ENCODE measurements at places on chromosomes 6 and 20.

- no peak for DNase-seq
Measured at GRCh38 chr6:64014595-64014994, 379.0 kb downstream of the PHF3 start.

DNA sequence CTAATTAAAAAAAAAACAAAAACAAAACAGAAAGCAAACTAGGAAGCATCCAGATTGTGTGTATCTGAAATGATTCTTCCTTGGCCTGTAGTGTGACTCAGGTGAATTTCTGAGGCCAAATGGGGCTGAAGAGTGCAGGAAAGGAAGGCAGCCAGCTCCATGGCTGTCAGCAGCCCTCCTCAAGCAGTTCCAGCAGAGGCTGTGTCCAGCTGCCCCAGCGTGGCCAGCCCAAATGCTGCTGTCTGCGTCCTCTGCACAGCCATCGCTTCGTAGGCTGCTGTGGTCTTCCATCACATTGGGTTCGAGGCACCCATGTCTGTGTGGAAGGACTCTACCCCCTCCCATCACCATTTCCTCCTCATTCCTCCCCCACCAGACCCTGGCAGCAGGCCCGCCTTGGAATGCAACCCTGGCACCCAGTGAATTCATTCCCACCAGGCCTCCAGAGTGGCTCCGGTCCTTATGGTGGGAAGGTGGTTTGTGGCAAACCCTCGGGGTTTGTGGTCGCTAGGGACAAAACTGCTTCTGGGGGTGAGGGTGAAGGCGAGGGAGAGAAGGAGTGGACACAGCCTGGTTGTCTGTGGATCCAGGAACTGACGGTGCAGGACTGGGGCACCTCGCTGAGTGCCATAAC lies 81.5 kb downstream of the MYLK4 start:
- no peak for DNase-seq

DNA sequence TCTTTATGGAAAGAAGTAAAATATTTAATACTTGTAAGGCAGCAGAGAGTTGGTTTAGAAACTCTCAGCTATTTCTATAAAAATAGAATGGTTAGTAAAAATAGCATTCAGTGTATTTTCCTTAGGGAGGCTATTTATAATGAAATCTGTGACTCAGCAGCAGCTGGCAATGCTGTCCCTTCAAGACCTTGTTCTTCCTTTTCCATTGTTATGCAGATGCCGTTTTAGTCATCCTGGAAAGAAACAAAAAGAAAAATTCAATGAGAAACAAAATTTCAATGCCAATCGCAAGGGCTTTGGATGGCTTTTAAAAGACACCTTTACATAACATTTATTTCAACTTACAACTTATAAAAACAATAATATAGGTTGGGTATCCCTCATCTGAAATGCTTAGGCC lies 17.5 kb downstream of the MPC1 start:
- DNase-seq, result peak; percentile 81

DNA sequence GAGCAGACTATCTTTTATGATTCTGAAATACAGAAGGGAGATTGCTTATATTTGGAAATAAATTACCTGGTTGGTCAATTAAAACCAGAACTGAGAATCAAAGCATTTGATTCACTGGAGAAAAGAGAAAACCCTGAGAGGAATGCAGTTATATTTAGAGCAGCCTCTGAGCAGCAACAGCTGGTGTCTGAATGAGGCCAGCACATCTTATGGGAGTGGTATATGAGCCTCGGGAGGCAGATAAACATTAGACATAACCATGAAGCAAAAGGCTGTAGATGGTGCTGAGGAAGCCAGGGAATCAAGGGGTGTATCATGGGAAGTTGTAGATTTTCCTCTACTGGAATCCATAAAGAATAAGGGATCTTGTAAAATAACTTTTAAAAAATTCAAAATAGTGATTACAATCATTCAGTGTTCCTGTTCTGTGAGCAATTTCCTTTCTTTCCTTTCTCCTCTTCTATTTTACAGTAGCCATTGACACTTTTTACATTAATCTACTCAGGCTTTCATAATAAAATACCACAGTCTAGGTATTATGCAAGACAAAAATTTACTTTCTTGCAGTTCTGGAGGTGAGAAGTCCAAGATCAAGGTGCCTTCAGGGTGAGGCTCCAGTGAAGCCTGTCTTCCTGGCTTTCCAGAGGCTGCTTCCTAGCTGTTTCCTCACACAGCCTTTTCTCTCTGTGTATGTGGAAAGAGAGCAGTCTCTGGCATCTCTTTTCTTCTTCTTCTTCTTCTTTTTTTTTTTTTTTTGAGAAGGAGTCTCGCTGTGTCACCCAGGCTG lies 32.8 kb upstream of the ENPP5 start:
- no peak for DNase-seq

DNA sequence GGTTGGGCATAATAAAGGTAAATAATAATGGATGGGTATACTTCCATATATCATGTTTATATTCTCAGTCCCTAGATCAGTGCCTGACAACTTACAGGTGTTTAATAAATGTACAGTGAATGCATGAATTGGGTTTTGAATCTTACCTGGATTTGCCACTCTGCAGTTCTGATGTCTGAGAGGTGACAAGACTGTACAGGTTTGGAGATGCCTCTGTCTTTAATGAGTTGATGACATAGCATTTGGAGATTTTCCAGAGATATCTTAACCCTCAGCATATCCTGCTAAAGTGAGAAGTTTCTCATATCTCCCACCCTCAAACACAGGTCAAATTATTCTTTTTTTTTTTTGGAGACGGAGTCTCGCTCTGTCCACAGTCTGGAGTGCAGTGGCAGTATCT lies 2.2 kb downstream of the ANKS1A start:
- no peak for DNase-seq

DNA sequence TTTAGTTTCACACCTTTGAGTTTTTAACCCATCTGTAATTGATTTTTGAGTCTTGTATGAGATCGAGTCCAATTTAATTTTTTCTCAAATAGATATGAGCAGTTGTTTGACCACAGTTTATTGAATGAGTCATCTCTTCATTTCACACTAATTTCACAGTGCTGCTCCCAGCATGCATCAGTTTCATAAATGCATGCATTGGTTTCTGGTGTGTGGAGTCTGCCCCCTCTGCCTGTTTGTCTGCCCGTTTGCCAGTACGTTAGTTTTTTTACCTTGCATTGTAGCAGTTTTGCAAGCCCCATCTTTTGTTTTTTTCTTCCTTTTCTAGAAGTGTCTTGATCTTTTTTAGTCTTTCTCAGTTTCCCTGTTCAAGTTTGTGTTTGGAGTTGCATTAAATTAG lies 11.9 kb downstream of the SLX4IP start:
- DNase-seq, result no peak

- no peak for DNase-seq
Measured at GRCh38 chr6:119612176-119612891, 262.8 kb upstream of the MAN1A1 start.

DNA sequence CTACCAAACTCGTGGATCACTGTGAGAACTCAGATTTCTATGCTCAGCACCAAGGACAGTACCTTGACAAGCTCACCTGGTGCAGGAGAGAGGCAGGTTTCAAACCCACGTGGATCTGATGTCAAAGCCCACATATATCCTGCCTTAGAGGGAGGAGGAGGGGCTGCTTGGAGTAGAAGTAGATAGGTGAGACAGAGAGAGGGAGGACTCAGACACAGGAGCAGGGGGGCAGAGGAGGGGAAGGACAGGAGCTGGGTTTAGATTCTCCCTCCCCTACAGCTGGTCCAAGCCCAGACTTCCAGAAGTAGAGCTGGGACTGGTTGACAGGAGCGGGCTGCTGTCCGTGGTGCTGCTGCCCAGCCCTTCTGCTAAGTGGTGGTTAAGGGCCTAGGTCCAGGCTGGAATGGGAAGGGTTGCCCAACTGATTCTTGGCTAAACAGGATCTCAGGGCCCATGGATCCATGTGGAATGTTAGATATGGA lies 77.5 kb downstream of the CDH22 start:
- DNase-seq, result peak; percentile 14

GRCh38 chr6:1624851-1625781 lies 15.4 kb downstream of the FOXC1 start:
- DNase-seq, result peak; percentile 69

- DNase-seq, result no peak
Measured at GRCh38 chr6:159047891-159048685, 3.3 kb upstream of the TAGAP start.

DNA sequence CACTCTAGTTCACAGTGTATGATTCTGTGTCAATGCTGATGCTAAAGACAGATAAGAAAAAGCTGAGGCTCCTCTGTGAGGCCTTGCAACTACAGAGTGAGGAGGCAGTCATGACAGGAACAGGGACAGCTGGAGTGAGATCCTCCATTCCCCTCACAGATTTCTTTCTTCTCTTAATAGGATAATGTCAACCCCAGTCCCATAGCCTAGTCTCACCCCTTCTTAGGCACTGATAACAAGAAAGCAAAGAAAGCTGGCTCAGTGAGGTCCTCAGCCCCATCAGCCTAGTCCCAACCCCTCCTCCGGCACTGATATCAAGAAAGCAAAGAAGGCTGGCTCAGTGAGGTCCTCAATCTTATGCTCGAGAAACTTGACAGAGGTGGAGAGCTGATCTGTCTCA lies 2.1 kb upstream of the PTCHD4 start:
- no peak for DNase-seq

DNA sequence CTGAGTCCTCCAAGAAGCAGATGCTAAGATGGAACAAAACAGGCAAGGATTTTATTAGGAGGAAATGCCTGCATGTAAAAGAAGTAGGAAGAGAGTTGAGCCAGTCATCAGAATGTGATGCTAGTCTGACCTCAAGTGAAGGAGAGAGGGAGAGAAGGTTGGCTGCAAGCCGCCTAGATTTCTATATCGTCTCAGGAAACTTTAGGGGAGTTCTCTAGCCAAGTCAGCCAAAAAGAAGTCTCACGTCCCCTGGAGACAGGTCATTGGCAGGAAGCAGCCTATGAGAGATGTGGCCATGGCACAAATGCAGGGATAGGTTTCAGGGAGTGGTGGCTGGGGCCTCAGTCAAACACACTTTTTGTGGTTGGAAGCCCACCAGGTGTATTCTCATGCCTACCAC lies 378.0 kb downstream of the CD109 start:
- no peak for DNase-seq

GRCh38 chr20:17138237-17138636 lies 88.6 kb upstream of the PCSK2 start:
- no peak for DNase-seq

DNA sequence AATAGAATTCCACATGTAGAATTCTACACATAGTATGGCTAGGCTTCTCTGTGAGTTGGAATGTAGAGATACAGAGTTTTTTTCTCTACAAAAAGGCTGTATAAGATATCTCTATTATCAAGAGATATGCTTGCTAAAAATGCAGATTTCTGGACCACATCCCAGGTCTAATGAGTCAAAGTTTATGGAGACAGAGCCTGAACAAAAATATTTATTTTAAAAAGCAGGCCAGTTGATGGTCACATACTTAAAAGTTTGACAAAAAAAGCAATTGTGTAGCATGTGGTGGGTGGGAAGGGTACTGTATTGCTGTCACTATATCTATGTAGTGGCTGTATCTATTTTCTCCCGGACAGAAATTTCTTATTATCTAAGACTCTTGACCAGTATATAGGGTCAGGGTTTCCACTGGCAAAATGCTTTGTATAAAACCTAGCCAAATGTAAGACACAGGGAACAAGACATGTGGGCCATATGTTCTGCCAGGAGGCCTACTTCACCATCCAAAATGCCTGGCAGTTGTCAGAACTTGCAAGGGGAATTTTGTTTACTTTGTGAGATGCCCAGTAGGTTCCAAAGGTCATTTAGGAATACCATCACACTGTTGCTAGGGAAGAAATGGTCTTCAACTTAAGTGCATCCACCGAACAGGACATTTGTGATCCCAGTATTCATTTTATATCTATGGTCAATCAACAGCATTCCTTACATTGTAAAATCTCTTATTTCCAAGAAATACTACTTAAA lies 60.6 kb downstream of the SHPRH start:
- no peak for DNase-seq

GRCh38 chr6:138404666-138405337 lies 779 bp downstream of the HEBP2 start:
- no peak for DNase-seq

DNA sequence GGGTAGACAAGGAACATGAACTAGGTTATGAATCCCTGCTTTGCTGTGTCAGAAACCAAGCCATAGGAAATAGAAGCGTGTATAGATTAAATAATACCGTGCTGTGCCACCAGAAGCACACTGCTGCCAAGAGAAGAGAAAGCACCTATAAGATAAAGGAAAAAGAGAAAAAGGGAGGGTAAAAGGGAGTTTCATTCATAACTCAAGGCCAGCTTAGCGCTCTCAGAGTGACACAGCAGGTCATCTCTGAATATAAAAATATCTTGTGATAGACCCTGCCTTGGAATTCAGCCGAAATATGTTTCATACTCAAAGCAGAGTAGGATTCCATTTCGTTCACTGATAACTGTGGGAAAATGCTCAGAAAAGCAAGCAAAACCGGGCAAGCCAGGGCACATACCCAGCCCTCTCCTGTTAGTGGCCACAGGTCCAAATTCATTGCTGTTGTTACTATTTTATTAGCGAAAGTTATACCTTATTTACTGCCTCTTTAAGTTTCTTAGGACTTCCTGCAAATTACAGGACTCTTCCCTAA lies 8.7 kb downstream of the JAG1 start:
- no peak for DNase-seq

DNA sequence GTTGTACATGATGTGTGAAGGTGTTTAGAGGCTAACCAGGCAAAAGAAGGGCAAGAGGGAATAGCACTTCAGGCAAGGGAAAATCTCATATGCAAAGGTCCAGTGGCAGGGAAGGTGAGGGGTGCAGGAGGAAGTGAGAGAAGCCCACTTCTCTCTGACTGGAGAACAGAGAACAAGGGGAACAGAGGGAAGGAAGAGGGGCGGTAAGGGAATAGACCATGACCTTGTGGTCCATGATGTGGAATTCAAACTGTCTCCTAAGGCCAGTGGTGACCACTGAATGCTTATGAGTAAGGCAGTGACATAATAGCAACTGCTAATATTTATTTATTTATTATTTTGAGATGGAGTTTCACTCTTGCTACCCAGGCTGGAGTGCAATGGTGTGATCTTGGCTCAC lies 20.6 kb upstream of the SLC9A8 start:
- no peak for DNase-seq

Data from kidney capillary endothelial cell (primary cell).